ENCODE measurements at places on chromosomes 6 and 20.

- DNase-seq, result no peak
Observed at GRCh38 chr6:80339421-80339820, 232.9 kb downstream of the BCKDHB start.

- no peak for DNase-seq
Observed at GRCh38 chr6:170269846-170270541, 20.9 kb downstream of the DLL1 start.

- DNase-seq, result no peak
Observed at GRCh38 chr6:116969211-116969863, 92.3 kb downstream of the RFX6 start.

GRCh38 chr6:111605100-111605751 is 452 bp downstream of the TRAF3IP2 start:
- no peak for DNase-seq

- no peak for DNase-seq
Observed at GRCh38 chr20:46946796-46947195, 52.2 kb downstream of the EYA2 start.

DNA sequence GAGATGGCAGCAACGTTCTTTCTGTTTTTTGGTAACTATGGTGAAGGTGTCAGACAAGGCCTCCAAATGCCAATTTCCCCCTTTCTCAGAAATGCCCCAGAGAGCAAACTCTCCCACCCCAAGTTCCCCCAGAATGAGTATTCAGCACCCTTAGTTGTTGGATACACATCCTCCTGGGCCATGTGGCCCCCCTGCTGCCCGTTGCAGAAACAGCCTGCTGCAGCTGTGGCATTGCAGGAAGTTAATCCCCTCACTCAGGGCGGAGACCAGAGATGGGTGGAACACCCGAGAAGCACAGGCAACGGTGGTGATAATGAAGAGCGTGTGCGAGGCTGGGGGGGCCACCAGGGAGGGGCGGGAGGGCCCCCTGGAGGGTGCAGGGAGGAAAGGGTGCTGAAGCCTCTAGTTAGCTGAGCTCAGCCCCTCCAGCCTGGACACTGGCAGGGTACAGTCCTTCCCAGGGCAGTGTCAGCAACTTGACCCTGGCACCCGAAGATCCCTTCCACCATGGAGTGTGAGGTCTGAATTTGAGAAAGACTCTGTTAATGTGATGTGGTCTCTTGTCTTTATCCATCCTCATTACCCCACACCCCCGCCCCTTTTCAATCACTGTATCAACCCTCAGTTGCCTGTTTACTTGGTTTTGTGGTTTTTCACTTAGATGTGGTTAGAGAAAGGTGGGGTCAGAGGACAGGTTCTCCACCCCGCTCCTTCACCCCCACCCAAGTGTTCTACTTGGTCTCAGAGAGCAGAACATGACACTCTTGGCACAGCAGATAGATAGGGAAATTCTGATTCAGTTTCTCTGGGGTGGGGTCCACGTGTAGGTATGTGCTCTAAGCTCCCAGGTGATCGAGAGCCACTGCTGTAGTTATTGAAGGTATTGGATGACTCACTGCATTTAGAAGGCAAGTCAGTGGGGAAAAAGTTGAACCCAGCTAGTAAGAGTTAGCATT is 208.8 kb upstream of the SUPT3H start:
- DNase-seq, result no peak

- no peak for DNase-seq
Observed at GRCh38 chr6:107689190-107689589, 134.9 kb downstream of the SCML4 start.

GRCh38 chr6:163263196-163263595 is 151.3 kb upstream of the QKI start:
- DNase-seq, result no peak

DNA sequence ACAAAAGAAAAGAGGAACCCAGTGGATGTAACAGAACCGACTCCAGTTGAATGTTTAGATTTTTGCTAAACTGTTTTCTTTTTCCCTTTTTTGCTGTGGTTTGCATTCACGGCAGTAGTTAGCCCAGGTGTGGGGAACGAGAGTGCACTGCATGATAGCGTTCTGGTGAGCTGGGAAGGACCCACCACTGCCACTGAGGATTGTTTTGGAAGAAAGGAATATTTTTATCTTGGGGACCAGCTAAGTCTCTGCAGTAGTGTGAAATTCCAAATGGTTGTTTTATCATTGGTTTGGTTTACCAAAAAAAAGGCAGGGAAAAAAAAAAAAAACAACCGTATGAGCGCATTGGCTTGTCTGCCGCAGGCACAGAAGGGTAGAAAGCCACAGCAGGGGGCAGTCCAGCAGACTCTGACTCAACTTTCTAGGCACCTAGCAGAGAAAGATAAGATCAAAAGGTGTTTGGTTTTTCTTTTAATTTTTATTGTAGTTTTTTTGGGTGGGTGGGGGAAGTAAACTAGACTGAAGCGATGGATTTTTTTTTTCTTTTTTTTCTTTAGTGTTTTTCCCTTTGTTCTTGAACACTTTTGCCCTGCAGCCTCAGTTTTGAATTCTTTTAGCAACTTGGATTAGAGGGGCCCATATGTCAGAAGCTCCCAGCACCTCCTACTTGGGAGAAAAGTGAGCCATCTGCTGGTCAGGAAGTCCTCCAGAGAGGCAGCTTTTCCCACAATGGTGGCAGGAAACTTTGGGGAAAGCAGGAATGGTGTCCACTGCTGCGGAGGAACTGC is 13.5 kb upstream of the RAB5IF start:
- no peak for DNase-seq

GRCh38 chr6:24223115-24223919 is 97.3 kb downstream of the NRSN1 start:
- no peak for DNase-seq

DNA sequence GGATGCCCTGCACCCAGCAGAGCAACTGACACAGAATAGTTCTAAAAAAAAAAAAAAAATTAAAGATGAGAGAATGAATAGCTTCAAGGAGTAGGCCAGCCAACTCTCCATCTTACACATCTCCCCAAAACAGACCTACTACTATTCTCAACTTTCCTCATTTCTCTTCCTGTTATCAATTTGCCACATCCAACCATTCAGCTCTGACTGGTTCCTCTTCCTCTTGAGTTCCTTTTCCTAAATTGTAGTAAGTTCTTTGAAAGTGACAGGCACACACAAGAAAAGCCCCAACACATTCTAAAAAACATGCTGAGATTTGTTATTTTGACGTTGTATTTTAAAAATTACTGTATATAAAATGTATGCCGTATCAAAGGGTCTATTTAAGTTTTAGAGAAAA is 117.2 kb downstream of the PDSS2 start:
- DNase-seq, result no peak

DNA sequence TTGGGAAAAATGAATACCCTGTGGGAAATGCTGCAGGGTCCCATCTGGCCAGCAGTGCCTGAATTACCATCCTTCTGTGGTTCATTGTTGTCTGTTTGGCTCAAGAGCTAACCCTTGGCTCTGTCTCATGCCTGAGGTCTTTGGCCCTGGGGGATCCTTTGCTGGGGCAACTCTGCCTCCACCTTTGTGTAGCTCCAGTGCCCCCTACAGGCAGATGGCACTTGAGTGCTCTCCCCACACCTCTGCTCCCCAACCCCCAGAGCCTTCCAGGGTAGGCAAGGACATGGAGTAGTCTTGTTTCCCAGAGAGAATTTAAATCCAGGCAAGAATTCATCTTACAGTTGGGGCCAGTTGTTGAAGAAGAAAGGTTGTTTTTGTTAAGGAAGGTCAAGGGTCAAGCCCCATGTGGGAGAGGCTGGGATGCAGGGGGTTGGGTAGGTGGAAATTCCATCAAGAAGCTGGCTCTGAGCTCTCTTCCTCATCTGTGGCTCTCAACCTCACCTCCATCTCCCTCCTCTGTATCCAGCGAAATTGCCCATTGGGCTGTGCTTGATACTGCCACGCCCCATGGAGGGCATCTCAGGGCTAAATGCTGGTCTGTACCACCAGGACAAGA is 44.2 kb downstream of the ZNF831 start:
- DNase-seq, result no peak

- no peak for DNase-seq
Observed at GRCh38 chr20:533526-533925, 10.1 kb downstream of the CSNK2A1 start.

- no peak for DNase-seq
Observed at GRCh38 chr6:16318538-16318937, 80.2 kb downstream of the GMPR start.

DNA sequence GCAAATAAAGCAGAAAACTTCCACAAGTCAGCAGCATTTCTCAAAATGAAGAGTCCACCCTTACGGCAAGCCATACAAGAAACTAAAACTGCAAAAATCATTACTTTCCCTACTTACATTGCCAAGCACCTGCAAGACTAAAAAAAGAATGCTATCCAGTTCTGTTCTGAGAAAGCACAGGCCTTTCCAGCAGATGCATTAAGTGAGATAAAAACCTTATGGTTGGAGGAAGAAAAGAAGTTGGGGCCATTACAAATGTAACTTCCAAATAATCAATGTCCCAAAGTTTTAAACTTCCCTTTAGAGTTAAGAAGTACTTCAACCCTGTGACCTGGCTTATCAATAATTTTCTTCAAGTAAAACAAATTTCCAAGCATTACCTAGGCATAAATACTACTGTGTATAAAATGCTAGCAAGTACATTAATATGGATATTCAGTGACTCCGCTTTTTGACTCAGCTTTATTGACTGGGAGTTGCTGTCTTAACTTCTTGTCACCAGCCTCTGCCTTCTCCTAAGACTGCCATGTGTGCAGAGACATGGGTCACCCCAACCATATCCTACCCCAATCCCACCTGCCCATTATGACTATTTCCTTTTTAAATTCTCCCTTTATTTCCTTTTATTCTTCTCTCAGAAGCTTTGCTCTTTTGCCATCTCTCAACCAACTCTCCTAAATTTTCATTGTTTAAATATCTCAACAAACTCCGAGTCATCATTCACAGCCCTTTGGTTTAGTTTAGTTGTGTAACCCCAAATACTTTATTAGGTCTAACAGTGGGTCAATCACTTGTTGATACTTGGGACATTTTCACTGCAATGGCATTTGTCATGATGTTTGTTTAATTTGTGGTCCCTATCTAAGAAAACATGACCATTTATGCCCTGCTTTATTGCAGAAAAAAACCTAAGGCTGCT is 49.7 kb downstream of the SLC22A23 start:
- DNase-seq, result no peak

DNA sequence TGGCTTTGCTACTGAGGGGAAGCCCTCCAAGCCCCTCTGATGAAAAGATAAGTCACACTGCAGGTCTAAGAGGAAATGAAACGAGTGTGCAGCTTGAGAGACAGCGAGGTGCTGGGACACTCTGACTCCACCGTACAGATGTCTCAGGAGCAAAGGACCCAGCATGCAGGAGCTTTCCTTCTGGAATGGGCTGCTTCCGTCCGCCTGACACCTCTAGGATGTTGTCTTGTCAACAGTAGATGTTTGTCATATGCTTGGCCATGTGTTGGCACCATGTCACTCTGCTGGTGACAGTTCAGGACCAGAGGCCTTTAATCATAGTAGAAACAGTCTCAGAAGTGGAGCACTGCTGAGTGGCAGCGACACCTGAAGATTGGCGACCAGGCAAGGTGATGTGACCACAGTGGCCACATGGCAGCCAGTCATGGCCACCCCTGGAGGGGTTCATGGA is 46.7 kb downstream of the SLC24A3 start:
- no peak for DNase-seq

- no peak for DNase-seq
Observed at GRCh38 chr20:63738687-63739129, 868 bp upstream of the SLC2A4RG start.

GRCh38 chr6:164554700-164555476 is 754.5 kb downstream of the C6orf118 start:
- DNase-seq, result no peak

DNA sequence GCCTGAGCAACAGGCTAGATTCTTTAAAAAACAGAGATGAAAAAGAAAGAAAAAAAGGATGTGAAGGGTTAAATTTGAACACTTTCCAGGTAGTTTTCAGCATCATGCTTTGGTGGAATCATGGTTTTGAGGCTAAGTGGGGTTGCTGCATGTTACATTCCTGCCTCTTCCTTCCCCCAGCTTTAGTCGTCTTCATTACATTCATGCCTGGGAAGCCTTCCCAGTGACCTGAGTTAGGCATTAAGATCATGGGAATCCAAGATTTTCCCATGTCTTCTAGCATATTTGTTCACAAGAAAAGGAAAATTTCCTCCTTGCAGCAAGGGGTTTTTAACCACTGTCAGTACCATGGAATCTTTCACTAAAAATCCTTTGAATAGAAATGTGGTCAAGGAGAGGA is 12.0 kb downstream of the TPX2 start:
- no peak for DNase-seq

- DNase-seq, result no peak
Observed at GRCh38 chr20:5706797-5707196, 43.4 kb upstream of the SHLD1 start.

DNA sequence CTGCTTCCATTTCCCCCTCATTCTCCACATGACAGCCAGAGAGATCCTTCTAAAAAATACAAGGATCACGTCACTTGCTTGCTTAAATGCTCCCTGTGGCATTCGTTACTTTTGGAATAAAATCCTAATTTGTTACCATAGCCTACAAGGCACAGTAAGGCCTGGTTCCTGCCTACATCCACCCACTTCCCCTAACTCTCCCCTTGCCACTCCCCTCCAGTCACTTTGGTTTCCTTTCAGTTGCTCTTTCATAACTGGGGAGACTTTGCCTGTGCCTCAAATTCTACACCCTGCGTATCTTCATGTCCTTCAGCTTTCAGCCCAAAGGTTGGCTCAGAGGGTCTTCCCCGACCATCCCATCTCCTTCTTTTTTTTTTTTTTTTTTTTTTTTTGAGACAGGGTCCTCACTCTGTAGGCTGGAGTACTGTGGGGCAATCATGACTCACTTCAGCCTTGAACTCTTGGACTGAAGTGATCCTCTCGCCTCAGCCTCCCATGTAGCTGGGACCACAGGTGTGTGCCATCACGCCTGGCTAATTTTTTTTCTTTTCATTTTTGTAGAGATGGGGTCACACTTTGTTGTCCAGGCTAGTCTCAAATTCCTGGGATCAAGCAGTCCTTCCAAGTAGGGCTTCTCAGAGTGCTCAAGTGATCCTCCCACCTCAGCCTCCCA is 12.5 kb downstream of the ID1 start:
- DNase-seq, result no peak

GRCh38 chr6:149474108-149474935 is 10.5 kb downstream of the ZC3H12D start:
- DNase-seq, result no peak

Data from cortex of kidney (tissue), 1 donor.